ENCODE measurements at places on chromosomes 7 and 10.
A peak's percentile ranks its signal among the peaks of the same experiment; 100 is the strongest.

- no peak overlapping the region for H3K4me3 ChIP-seq
- peaks cover 24% of the 10 kb centered on the region for H3K4me1 ChIP-seq
- H3K27me3 ChIP-seq: no peaks in the 10 kb centered on the region
- H3K36me3 ChIP-seq: no peaks in the 10 kb centered on the region
These were observed 67.8 kb upstream of the PDCD4 start for GRCh38 chr10:110803830-110804338.

GRCh38 chr10:120011359-120012130 lies 119.0 kb downstream of the SEC23IP start:
- no peak overlapping the region for H3K27ac ChIP-seq
- no peaks in the 10 kb centered on the region for H3K27me3 ChIP-seq
- H3K4me3 ChIP-seq: no peak overlapping the region
- H3K4me1 ChIP-seq: no peaks in the 10 kb centered on the region
- H3K36me3 ChIP-seq: no peaks in the 10 kb centered on the region

DNA sequence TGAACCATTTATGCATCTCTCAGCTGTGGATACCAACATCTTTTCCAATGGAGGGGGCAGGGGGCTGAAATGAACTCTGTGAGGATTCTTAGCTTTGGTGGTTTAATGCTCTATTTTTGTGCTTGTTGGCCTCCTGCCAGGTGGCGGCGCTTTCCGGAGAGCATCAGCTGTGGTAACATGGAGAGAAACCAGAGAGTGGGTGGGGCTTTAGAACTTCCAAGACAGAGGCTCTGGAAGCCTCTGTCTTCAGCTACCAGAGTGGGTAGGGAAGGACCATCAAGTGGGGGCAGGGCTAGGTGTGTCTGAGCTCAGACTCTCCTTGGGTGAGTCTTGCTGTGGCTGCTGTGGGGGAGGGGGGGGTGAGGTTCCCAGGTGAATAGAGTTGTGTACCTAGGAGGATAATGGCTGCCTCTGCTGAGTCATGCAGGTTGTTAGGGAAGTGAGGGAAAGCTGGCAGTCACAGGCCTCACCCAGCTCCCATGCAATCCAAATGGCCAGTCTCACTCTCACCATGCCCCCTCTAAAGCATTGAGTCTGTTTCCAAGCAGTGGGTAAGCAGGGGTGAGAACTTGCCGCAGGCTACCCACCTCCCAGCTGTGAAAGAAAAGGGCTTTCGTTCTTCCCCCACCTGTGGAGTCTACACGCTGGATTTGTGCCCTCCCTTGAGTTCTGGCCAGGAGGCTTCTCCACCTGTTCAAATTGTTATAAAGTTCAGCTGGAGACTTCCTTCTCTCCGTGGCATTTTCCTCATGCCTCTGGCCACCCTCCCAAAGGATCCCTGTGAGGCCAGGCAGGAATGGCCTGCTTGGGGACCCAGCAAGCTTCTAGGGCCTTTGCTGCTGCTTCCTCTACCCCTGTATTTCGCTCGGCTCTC lies 527.0 kb downstream of the NEBL start:
- H3K4me1 ChIP-seq: no peaks in the 10 kb centered on the region
- DNase-seq: no peak
- H3K4me3 ChIP-seq: no peak overlapping the region
- no peaks in the 10 kb centered on the region for H3K36me3 ChIP-seq
- H3K27ac ChIP-seq: no peak overlapping the region

DNA sequence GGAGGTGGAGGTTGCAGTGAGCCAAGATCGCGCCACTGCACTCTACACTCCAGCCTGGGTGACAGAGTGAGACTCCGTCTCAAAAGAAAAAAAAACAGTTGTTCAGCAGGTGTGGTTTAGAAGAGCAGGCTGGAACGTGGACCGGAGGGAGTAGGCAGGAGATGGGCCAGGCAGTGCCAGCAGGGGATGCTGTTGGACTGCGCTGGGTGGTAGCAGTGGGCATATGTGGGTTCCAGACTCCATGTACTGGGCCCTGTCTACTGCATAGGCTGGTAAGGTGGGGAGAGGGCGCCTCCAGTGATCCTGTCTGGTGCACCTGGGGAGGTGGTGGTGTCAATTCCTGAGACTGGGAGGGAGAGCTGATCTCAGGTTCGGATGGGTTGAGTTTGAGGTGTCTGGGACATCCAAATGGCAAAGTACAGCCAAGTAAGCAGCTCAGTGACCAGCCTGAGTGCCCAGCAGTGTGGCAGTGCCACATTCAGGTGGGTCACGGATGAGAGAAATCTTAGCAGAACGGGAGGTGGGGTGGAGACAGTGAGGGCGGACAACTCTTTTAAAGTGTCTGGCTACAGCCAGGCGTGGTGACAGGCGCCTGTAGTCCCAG lies 25.9 kb downstream of the SFXN4 start:
- H3K4me1 ChIP-seq: peaks cover 9% of the 10 kb centered on the region
- no peak overlapping the region for H3K4me3 ChIP-seq
- H3K27me3 ChIP-seq: no peaks in the 10 kb centered on the region
- H3K36me3 ChIP-seq: no peaks in the 10 kb centered on the region

- peak overlapping the region; percentile 53 for H3K4me3 ChIP-seq
- peaks cover 22% of the 10 kb centered on the region for H3K4me1 ChIP-seq
These were observed 68.3 kb downstream of the NAMPT start for GRCh38 chr7:106216517-106216922.

GRCh38 chr7:109939207-109939606 lies 1151.7 kb upstream of the LRRN3 start:
- H3K36me3 ChIP-seq: no peaks in the 10 kb centered on the region
- H3K27ac ChIP-seq: no peak overlapping the region
- DNase-seq: no peak
- H3K4me1 ChIP-seq: no peaks in the 10 kb centered on the region
- H3K27me3 ChIP-seq: no peaks in the 10 kb centered on the region

GRCh38 chr7:22402250-22402649 lies 45.3 kb upstream of the RAPGEF5 start:
- no peak overlapping the region for H3K27ac ChIP-seq
- H3K4me1 ChIP-seq: peaks cover 12% of the 10 kb centered on the region
- DNase-seq: no peak
- H3K4me3 ChIP-seq: no peak overlapping the region
- no peaks in the 10 kb centered on the region for H3K27me3 ChIP-seq
- H3K36me3 ChIP-seq: no peaks in the 10 kb centered on the region

- H3K27ac ChIP-seq: no peak overlapping the region
- no peaks in the 10 kb centered on the region for H3K4me1 ChIP-seq
- H3K36me3 ChIP-seq: no peaks in the 10 kb centered on the region
These were observed 23.5 kb downstream of the WDFY4 start for GRCh38 chr10:48708144-48708543.

DNA sequence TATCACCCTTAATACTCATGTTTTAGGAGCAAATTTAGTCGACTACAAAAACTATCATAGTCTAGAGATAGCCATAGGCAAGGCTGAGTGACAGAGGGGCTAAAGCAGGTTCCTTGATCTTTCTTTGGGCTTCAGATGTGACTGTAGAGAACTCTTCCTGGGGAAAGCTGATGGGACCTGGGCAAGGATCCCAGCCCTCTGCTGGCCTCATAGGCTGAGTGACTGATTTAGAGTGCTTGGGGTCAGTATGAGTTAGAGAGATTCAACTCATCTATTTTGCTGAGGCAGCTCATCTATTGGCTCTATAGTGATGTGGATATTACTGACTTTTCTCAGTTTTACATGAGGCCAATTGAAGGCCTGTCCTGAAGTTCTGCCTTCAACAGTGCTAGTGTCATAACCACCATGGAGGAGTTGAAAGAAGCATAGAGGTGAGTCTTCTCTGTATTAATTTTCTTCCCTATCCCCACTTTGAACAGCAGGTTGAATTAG lies 81.6 kb downstream of the SAMD9 start:
- H3K4me1 ChIP-seq: peaks cover 14% of the 10 kb centered on the region
- no peaks in the 10 kb centered on the region for H3K27me3 ChIP-seq
- no peak overlapping the region for H3K27ac ChIP-seq
- DNase-seq: no peak
- H3K4me3 ChIP-seq: no peak overlapping the region

DNA sequence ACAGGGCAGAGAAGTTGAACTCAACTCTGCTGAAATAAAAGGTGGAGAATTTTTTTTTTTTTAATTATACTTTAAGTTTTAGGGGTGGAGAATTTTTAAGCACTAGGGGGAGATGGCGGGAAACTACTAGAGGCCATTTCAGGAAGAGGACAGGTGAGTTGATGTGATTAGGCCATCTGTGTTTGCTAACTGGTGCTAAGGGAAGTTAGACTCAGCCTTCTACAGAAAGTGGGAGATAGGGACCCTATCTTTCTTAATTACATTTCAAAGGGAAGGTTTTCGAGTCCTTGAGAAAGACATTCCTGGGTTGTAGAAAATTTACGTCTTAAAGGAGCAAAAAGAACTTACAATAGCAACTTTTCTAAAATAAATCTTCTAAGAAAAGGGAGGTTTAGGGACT lies 124.8 kb downstream of the LHFPL3 start:
- H3K27me3 ChIP-seq: no peaks in the 10 kb centered on the region
- DNase-seq: no peak
- H3K4me1 ChIP-seq: no peaks in the 10 kb centered on the region
- H3K36me3 ChIP-seq: no peaks in the 10 kb centered on the region
- H3K27ac ChIP-seq: no peak overlapping the region

DNA sequence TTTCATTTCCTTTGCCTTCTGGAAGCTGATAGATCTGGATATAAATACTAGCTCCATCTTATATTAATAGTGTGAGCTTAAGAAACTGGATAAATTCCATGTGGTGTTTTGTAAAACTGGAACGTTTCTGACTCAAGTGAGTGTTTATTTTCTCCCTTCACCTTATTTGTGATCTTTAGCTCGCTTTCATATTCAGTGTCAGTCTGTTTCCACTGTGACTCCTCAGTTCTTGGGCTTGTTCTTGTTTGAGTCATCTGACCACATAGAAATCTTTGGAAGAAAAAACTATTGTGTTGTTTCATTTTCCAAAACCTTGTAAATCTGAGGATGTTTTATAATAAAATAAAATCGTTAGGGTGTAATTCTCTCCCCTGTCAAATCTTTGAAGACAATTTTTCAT lies 186.4 kb downstream of the POLR1F start:
- H3K36me3 ChIP-seq: no peaks in the 10 kb centered on the region
- peak; percentile 85 for DNase-seq
- H3K4me3 ChIP-seq: peak overlapping the region; percentile 31

DNA sequence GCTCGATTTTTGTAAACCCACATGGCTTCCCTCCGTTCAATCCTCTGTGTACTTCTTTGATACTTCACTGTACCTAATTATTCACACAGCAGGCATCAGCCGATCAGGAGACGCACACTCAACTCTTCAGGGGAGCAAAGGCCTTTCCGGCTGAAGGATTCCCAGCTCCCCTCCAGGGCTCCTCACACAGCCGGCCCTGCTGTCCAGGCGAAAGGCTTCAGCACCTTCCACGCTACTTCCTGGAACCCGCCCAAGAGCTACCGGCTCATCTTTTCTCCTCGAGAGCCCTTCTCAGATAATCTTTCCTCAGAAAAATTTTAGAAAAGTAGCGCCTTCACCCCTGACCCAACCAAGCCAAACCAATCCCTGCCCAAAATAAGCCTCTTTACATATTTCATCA lies 270.4 kb downstream of the ZMYND11 start:
- H3K4me3 ChIP-seq: no peak overlapping the region
- H3K27ac ChIP-seq: no peak overlapping the region
- no peak for DNase-seq
- peaks cover 17% of the 10 kb centered on the region for H3K36me3 ChIP-seq

DNA sequence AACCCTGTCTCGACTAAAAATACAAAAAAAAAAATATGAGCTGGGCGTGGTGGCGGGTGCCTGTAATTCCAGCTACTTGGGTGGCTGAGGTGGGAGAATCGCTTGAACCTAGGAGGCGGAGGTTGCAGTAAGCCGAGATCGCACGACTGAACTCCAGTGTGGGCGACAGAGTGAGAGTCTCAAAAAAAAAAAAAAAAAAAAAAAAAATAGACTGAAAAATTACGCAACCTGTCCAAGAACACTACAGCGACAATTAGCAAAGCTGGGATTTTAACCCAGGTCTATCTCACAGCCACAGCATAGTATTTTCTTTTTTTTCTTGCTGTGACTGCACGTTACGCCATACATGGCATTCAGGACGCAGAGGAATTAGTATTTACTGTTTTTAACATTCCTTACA lies 1.1 kb upstream of the RABGEF1 start:
- peak; percentile 36 for DNase-seq
- peak overlapping the region; percentile 96 for H3K27ac ChIP-seq
- peaks cover 7% of the 10 kb centered on the region for H3K36me3 ChIP-seq
- H3K4me3 ChIP-seq: peak overlapping the region; percentile 79
- H3K4me1 ChIP-seq: peaks cover 16% of the 10 kb centered on the region

- peak overlapping the region; percentile 13 for H3K4me3 ChIP-seq
- no peaks in the 10 kb centered on the region for H3K27me3 ChIP-seq
- H3K36me3 ChIP-seq: no peaks in the 10 kb centered on the region
- H3K4me1 ChIP-seq: peaks cover 36% of the 10 kb centered on the region
These were observed 50.2 kb downstream of the LAMB4 start for GRCh38 chr7:108079648-108080591.

- no peak overlapping the region for H3K27ac ChIP-seq
- no peak for DNase-seq
- no peaks in the 10 kb centered on the region for H3K36me3 ChIP-seq
- no peaks in the 10 kb centered on the region for H3K27me3 ChIP-seq
- no peak overlapping the region for H3K4me3 ChIP-seq
- H3K4me1 ChIP-seq: no peaks in the 10 kb centered on the region
These were observed 54.2 kb downstream of the DIP2C start for GRCh38 chr10:635088-635861.

DNA sequence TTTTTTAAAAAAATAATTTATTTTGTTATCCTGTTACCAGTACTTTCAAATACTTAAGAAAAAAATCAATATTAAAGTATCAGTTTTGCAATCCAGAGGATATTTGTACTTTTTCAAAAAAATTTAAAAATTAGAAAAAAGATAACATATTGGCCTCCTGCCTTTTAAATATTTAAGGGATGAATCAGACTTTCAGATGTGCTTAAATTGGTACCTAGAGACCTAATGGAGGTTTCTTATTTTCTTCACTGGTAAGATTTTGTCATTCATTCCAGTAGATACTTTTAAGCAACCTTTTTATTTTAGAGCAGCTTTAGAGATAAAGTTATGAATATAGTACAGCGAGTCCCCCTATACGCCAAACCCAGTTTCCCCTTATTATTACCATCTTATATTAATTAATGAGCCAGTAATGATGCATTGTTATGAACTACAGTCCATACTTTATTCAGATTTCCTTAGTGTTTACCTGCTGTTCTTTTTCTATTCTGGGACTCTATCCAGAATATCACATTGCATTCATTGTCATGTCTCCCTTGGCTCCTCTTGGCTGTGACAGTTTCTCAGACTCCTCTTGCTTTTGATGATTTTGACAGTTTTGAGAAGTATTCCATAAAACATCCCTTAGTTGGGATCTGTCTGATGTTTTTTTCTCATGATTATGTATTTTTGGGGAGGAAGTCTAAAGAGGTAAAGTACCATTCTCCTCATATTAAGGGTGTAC lies 34.2 kb downstream of the BICC1 start:
- H3K4me1 ChIP-seq: peaks cover 28% of the 10 kb centered on the region
- H3K27me3 ChIP-seq: no peaks in the 10 kb centered on the region
- peaks cover 5% of the 10 kb centered on the region for H3K36me3 ChIP-seq
- H3K27ac ChIP-seq: no peak overlapping the region

GRCh38 chr10:107728807-107729206 lies 564.3 kb upstream of the SORCS1 start:
- H3K27ac ChIP-seq: no peak overlapping the region
- no peaks in the 10 kb centered on the region for H3K36me3 ChIP-seq
- no peak for DNase-seq

Data from GM23248 (cell line).